ENCODE measurements at places on chromosomes 7 and 10.

DNA sequence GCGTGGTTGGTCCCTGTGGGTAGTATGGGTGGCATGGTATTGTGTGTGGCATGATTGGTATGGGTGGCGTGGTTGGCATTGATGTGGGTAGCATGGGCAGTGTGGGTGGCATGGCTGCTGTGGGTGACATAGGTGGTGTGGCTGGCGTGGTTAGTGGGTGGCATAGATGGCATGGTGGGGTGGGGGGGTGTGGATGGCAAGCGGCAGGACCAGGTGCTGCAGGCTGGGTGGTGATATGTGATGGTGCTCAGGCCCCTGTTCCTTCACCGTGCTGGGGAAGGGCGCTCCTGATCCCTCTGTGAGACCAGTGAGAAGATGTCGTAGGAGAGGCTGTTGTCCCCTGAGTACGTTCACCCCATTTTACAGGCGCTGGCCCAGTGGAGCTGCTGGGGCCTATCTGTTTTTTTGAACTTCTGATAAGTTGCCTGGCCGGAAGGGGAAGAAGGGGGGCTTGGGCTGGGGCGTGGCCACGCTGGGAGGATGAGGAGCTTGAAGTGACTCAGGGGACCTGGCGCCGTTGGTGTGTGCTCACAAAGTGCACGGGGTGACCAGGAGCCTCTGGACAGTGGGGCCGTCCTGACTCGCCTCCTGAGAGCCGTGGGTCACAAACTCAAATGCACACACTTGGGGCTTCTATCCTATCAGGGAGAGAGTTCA, 17.5 kb downstream of the INPP5A start:
- DNase-seq = no peak

DNA sequence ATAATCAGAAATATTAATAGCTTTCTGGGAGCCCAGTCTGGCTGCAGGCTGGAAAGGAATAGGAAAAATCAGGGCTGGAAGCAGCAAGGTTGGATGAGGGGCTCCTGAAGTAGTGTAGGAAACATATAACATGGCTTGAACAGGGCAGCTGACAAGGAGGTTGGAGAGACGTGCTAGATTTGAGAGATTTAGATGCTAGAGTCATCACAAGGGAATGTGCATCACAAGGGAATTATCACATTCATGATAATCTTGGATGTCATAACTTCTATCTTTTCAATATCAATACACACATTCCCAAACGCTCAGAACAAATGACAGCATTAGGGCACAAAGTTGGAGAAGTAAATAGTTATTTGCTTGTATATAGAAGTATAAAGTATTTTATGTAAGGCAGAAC, 120.9 kb upstream of the EGFR start:
- no peak for DNase-seq

- DNase-seq = no peak
Measured at GRCh38 chr7:101205901-101206664, 5.2 kb upstream of the MOGAT3 start.

DNA sequence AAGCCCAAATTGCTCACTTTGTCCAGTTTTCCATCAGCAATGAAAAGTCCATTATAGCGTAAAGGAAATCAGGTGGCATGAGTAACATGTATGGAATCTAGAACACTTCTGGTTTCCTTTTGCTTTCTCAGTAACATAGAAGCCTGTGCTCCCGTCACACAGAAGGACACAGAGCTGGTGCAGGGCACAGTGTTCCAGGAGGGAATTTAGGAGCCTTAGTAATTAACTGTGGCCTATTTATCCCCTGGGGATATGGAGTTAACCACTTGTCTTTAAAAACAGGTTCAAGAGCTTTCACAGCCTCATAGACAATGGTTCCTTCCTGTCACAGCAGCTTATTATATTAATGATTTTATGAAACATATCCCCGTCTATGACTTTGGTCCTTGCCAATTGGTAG, 189.9 kb downstream of the NEBL start:
- no peak for DNase-seq

DNA sequence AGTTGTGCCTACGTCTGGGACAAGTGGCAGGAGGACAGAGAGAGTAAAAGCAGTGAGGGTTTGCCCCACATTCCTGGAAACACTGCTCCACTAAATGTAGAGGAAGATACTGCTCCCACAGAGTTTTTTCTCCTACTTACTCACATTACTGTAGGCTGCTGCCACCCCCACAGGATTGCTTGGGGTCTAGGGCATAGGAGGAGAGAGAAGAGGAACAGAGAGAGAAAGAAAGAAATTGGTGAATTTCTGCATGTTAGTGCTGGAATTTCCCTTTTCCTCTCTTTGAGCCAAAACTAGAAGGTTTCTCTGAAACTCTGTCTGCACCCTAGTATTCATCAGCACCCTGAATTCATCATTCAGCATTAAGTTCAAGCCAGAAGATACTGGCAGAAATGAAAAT, 397.9 kb downstream of the INHBA start:
- DNase-seq = no peak

DNA sequence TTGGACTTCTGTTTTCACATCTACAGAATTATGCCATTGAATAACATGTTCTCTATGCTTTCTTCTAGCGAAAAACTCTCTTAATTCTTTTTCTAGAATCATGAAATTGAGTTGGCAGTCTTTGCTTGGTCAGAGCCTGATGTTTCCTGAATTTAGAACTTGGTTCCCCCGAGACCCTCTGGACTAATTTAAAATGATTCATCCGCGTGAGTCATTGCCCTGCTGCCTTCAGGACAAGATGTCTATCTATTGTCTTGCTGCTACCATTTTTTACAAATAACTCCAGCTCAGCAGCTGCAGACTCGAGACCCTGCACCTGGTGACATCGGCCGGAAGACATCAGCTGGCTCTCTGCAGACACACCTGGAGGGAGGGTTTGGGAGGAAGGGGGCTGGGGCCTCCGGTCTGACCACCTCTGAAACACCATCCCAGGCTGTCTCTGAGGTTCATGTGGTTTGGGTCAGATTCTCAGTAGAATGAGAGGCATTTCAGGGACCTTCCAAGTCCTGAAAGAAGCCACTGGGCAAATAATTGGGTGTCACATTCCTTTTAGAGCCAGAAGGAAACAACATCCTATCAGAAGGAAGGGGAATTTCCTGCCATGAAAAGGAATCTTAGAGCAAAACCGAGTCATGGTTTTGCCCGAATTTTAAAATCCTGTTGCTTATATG, 20.9 kb upstream of the KLF6 start:
- DNase-seq = peak; percentile 43

DNA sequence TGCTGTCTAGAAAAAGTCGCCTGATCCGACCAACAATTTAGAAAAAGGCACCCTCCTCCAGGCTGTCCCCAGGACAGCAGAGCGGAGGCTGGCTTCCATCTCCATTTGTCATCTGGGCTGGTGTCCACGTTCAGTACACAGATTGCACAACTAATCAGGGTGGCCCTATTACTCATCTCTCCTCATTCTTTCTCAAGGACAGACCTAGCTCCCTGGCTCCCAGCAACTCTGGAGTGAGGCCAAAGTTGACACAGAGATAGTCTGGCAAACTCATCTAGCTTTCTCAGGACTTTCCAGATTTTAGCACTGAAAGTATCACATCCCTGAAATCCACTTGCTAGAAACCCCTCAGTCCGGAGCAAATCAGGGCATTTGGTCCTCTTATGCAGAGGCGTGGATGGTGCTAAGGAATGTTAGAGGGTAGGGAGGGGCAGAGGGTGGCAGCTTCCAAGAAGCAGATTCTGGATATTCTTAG, 75.1 kb downstream of the DNAH11 start:
- DNase-seq = no peak

- no peak for DNase-seq
Measured at GRCh38 chr7:147400925-147401324, 1189.6 kb upstream of the C7orf33 start.

GRCh38 chr7:127943541-127944521, 87.4 kb downstream of the LRRC4 start:
- no peak for DNase-seq

GRCh38 chr7:17299483-17299991, 1.1 kb downstream of the AHR start:
- no peak for DNase-seq

DNA sequence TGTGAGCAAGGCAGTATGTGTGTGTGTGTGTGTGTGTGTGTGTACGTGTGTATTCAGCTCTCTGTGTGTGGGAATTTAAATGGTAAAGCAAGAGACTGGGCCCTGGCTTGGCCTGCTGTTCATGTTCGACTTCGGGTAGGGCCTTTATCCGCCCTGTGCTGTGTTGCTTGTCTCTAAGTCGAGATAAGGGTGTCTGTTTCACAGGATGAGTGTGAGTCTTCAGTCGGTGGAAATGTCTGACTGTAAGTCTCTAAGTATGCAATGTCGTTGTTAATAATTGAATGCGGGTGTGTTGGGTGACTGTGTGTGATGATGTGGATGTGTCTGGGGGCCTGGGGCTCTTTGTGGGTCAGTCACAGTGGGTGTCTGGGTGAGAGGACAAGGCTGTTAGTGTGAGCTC, 34.8 kb downstream of the HIF1AN start:
- no peak for DNase-seq

Data from NCI-H526 (cell line).